Activated T-cell treated with anti-CD3 and anti-CD28 coated beads for 48 hours (primary cell): ENCODE measurements at places on chromosomes 2 and 18.

DNA sequence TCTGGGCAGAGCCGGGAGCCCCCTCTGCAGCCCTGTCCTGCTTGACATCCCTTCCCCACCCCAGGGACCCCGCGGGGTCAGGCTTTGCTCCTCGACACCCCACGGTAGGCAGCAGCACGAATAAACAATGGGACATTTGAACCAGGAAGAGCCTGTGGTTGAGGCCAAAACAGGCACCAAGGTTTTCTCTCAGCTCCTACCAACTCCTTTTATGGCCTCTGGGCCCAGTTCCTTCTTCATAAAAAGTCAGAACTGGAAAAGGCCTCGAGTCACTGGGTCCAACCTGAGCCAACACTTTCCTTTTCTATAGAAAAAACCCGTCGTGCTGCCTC, 20.6 kb downstream of the TEX44 start:
- no peak for DNase-seq

- DNase-seq: no peak
Measured at GRCh38 chr2:232447091-232447620, 8.8 kb upstream of the ALPI start.

DNA sequence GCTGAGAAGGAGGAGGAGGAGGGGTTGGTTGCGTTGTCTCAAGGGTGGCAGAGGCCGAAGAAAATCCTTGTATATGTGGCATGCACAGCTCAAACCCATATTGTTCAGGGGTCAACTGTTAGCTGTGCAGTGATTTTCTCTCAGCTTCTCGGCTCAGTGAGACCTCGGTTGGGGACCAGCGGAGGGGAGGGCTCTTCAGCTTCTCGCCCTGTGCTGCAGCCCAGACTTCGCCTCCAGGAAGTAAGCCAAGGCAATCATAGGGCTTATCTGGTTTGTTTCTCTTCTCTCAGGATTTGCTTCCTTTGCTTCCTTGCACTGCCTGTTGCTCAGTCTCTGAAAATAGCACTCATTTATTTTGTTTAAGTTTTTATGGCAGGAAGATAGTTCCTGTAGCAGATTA, 85.5 kb downstream of the SOWAHC start:
- DNase-seq: no peak

GRCh38 chr2:9178110-9178903, 28.3 kb upstream of the ASAP2 start:
- no peak for DNase-seq

DNA sequence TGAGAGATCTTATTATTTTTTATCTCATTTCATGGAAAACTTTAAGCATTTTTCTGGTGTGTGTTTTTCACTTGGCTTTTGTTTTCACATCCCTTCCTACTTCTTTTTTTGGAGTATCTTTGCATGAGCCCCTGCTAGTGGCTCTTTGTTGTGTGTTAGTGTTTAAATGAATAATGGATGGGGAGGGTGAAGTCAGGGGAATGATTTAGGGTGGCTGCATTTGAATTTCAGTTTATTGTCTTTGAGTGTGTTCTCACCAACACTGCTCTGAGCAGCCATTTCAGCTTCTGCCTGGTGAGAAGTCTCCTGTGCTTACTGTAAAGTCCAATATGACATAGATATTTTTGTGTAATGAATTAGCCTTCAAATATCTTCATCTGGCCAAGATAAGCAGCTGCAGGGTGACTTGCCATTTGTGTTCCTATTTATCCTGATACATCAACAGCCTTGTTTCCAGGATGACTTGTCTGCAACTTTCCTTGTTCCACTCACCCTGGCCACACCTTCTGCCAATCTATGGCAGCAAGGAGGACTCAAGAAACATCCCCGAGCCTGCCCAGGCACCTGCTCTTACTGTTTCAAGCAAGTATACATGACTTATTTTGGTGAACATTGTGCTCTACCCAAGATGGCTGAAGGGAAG, 182.6 kb downstream of the PDE11A start:
- DNase-seq: no peak

DNA sequence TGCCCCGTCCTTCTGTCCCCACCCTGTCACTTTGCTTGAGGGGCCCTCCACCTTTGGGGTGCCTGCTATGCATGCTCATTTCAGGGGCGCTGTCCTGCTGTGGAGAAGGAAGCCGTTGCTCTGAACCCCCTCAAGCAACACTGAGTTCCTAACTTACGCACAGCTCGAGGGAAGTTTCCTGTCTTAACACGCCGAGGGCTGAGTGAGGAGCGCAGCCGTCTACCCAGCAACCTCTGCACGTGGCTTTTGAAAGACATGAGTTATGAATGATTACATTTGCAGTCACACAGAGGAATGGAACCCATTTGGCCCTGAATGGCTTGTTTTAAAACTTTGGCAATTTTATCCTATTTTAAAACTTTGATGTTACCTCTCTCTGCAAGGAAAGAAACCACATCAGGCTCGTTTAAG, 14.0 kb downstream of the RAMP1 start:
- DNase-seq: no peak

- DNase-seq: no peak
Measured at GRCh38 chr2:52141076-52141475, 1109.1 kb upstream of the NRXN1 start.

DNA sequence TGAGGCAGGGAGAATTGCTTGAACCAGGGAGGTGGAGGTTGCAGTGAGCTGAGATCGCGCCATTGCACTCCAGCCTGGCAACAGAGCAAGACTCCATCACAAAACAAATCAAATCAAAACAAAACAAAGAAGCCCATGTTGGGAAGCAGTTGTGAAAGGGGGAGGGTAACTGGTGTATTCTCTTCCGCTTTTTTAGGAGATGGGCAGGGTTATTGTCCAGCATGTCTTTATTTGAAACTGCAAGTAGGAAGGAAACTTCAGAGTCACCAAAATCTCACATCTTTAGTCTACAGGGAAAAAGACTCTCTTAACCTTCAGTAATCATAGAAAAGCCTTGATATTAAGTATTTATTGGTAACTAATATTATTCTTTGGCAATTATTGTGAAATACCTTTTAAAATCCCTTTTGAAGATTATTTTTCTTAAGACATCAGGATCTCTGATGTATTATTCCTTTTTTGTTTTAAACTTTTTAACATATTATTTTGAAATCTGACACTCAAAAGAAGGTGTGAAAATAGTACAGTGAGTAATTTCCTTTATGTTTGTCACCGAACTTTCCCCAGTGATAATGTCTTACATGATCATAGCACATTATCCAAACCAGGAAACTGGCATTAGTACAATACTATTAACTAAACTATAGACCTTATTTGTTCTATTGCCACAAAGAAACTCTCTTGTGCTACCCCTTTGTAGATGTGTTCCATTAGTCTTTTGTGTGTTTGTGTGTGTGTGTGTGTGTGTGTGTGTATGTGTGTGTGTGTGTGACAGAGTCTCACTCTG, 84.3 kb upstream of the LTBP1 start:
- no peak for DNase-seq

GRCh38 chr2:37476411-37476810, 132.0 kb downstream of the QPCT start:
- DNase-seq: no peak

DNA sequence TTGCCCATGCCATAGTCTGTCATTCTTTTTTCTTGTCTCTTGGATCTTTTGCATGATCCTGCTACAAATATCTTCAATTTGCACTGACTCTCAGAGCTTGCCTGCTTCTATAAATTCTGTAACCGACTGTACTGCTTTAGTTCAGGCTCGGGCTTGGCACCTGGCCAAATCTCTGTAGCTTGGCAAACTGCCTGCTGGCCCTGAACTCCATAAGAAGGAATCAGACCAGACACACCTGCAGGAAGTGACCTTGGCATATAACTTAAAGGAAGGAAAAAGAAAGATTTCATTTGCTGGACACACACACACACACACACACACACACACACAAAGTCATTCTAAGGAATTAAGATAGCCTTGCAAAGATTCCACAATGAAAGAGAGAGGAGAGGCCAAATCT, 291.2 kb upstream of the DDX18 start:
- no peak for DNase-seq

DNA sequence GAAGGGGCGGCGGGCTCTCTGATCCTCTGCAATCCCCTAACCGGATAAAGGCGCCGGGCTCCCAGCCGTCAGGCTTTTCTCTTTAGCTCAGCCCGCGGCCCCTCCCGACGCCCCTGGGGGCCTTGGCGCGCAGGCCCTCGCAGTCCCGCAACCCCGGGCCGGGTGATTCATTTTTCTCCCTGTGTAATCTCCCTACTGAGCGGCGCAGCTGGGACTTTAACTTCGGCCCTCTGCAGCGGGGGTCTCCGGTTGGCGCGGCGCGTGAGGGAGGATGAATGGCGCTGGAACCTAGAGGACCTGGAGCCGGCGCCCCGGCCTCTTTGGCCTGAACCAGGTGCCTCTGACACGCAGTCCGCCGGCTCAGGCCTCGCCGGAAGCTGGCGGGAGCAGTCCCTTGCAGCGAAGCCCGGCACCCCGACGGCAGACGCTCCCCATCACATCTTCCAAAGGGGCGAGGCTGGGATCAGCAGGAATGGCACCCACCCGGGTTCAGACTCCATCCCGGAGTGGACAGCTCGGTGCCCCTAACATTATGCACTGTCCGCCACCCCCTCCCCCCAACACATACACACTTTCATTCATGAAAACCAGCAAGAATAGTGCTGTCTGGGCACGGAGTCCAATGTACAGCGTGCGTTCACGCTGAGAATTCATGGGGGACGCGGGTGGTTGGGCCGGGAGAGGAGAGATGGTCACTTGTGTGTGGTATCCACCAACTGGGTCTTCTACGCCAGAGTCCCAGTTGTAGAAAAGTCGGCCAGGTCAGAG, 1.2 kb downstream of the CNGA3 start:
- no peak for DNase-seq

DNA sequence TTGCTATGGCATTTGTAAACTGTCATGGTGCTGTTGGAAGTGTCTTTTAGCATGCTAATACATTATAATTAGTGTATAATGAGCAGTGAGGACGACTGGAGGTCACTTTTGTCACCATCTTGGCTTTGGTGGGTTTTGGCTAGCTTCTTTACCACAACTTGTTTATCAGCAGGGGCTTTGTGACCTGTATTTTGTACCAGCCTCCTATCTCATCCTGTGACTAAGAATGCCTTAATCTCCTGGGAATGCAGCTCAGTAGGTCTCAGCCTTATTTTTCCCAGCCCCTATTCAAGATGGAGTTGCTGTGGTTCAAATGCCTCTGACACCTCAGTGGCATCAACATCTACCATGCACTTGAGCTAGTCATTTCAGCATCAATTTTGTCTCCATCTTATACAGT, 29.7 kb downstream of the LYPD6 start:
- no peak for DNase-seq

DNA sequence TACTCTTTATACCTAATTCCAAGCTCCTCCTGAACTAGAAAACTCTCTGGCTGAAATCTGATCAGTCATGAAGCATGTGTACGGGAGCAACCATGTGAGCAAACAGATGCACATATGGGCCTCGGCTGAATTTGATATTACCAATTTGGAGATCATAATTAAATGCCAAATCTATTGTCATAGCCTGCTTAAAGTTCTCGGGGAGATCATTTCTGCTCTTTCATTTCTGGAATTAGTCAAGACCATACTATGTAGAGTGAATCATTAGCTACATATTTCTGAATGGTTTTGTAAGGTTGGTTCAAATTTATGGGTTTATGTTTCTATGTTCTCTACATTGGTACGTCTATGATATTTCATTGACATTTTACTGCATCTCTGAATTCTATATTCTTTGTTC, 205.5 kb downstream of the UBE2E3 start:
- no peak for DNase-seq

DNA sequence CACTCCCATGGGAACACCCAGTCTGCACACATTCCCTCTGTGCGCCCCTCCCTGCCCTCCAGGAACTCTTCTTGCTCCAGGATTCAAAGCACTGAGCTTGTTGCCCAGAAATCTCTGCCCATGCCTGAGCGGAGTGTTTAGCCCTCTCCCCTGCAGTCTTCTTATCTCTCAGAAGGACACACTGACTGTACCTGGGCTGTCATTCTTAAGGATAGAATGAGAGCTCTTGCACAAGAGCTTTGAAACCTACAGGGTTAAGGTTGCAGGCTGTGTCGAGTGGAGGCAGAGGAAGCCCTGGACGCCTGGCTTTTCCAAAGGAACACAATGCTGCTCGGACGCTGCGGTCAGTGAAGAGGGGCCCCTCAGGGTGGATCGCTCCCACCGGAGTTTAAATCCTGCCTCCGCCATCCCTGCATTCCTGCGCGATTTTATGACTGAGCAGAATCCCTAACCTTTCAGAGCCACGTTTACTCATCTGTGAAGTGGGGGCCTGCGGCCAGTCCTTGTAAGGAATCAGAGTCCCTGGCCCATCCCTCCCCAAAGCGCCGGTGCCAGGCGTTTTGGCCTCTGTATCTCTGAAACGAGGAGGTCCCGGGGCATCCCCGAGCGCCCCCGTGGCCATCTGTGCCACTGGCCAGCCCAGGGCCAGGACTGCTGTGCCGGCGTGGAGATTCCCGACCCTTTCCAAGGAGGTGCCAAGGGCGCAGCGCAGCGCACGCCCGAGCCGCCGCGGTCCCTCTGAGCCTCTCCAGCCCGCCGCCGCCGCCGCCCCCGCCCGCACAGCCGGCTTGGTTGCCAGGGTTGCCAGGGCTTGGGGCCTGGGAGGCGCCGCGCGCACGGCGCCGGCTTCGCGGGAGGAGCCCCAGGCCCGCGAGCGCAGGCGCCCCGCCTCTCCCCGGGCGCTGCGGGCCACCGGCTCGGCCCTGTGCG, 58.9 kb downstream of the FAM168B start:
- DNase-seq: peak; percentile 27

- no peak for DNase-seq
Measured at GRCh38 chr2:8121022-8121825, 560.6 kb upstream of the ID2 start.

- DNase-seq: no peak
Measured at GRCh38 chr2:211737282-211737681, 801.3 kb downstream of the ERBB4 start.

DNA sequence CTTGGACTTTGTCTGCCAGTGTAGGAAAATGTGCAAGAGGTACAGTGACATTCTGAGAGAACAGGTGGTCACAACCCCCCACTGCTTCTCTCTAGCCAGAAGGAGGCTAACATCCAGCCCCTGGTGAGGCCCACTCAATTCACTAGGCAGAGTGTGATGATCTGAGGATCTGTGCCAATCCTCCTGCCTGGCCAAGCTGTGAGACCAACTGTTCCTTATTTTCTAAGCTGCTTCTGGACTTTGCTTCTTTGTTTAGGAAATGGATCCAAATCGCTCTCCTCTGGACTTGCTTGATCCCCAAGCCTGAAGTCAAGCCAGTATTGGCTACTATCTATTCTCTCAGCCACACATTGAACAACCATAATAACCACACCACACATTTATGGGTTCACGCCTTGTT, 202.8 kb downstream of the PIK3C3 start:
- DNase-seq: no peak

DNA sequence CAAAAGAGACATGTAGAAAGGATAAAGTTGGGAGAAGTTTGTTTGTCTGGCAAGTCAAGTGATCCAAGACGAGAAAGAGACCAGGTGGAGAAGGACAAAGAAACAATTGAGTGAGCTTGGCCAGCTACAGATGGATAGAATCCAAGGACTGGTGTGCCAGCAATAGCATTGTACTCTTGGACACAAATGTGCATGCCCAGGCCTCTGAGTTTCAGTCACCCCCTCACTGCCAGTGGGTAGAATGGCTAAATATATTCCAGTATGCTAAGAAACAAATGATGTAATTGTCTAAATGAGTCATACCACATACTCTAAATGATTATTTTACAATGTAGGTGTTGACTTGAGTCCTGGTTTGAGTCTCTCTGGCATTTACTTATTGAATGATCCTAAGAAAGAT, 881.3 kb downstream of the LRRTM4 start:
- DNase-seq: no peak

- no peak for DNase-seq
Measured at GRCh38 chr2:122681626-122682025, 926.2 kb downstream of the TSN start.
